ENCODE measurements at places on chromosomes 2 and 18.

GRCh38 chr2:64052463-64053241 lies 33.4 kb upstream of the VPS54 start:
- no peak for DNase-seq

- no peak for DNase-seq
Measured at GRCh38 chr18:61531182-61531581, 198.0 kb downstream of the CDH20 start.

DNA sequence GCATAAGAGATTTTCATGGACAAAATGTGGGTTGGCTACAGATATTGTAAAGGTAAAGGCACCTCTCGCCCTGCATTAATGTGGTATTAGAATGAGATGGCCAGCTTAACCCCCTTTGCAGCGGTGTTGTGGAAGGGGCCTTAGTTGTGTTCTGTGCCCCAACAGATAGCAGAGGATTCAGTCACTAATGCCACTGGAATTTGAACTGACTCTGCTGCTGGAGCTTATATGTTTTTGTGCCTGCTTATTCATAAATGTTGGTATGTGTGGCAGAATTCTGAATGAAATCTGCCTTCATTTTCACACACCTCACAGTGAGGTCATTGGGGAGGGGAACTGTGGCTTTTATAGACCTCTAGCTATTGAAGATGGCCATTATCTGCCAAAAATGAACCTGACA lies 90.7 kb upstream of the ITGA6 start:
- no peak for DNase-seq

DNA sequence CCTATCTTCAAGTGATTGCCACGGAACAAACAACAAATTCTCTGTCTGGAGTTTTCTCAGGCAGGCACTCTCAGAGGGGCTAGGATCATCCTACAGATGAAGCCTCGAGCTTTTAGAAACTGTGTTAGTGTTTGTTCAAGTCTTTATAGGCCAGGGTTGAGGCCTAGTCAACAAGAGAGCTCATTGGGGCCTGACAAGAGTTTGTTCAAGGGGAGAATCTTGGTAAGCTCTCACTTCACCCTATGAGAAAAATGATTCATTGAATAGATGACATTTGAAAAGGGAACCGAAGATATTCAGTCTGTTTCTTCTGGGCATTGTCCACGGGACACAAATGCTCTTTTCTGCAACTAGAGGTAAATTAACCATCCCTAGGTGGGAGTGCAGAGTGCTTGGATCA lies 476.9 kb downstream of the PTPRM start:
- no peak for DNase-seq

GRCh38 chr2:238793306-238793705 lies 54.6 kb upstream of the TWIST2 start:
- DNase-seq: no peak

DNA sequence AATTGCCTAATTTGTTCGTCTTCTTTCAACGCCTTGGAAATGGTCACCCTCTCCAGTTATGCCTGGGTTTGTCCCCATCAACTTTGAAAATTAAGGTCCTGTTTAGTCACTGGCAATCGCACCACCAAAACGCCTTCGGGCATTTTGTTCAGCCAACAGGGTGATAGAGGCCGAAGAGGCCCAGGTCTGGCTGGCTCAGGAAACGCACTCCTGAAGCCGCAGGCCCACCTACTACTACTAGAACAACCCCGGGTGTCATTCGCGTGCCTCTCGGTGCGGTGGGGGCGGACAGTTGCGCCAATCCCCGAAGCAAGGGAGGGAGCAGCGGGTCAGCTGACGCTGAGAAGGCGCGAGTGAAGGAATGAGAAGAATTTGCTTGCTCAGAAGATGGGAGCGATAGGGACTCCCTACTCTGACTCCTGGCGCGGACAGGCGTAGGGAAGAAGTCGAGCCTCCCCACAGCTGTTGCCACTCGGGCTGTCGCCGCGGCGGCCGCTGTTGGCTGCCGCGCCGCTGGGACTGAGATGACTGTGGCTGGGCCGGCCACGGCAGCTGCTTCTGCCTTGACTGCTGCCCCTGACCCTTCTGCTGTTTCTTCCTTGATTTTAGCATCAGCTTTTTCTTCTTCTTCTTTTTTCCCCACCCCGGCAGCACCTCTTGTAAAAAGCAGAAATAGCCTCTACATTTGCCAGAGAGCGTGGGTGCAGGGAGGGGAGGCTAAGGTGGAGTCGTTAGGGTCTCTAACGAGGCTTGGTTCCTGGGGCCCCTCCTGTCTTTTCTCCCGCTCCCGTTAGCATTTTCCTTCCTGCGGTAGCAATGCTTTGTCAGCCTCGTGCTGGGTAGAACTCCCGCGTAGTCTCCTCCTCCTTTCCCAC lies 387.6 kb downstream of the FIGN start:
- no peak for DNase-seq

DNA sequence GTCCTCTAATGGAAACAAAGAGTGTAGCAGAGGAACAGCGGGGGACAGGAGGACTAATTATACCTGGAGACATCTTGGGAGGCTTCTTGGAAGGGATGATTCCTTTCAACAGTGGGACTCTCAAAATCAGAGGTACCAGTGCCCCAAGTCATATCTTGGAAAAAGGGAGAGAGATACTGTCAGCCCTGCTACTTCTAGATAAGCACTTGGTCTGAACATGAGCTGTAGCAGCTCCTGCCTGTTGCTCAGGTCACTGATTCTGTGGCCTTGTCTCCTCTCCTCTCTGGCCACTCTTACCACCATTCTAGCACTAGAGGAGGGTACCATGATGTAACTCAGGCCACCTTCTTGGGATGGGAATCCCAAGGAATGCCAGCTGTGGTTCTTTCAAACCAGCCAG lies 54.5 kb downstream of the MFSD6 start:
- DNase-seq: peak; percentile 71

GRCh38 chr2:95333056-95333455 lies 35.9 kb downstream of the KCNIP3 start:
- no peak for DNase-seq

- no peak for DNase-seq
Measured at GRCh38 chr2:33204945-33205344, 258.2 kb downstream of the LTBP1 start.

- no peak for DNase-seq
Measured at GRCh38 chr2:164456619-164457018, 164.7 kb downstream of the GRB14 start.

DNA sequence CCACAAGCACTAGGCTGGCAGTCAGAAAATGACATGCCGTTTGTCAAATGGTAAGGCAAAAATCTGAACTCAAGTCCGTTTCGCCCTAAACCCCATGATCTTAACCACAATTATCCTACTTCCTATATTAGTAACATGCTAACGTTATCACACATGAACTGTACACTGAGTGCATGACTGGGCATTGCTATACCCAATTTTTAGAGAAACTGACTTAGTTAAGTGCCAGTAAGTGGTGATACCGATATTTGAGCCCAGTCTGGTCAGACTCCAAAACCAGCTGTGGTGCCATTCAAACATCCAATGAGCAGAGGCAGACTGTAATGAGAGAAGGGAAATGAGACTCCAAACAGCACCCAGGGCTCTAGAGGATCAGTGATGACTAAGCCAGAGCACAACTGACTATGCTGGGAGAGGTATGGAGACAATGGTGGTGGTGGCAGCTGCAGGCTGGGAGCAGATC lies 311.7 kb upstream of the PKDCC start:
- DNase-seq: peak; percentile 43

DNA sequence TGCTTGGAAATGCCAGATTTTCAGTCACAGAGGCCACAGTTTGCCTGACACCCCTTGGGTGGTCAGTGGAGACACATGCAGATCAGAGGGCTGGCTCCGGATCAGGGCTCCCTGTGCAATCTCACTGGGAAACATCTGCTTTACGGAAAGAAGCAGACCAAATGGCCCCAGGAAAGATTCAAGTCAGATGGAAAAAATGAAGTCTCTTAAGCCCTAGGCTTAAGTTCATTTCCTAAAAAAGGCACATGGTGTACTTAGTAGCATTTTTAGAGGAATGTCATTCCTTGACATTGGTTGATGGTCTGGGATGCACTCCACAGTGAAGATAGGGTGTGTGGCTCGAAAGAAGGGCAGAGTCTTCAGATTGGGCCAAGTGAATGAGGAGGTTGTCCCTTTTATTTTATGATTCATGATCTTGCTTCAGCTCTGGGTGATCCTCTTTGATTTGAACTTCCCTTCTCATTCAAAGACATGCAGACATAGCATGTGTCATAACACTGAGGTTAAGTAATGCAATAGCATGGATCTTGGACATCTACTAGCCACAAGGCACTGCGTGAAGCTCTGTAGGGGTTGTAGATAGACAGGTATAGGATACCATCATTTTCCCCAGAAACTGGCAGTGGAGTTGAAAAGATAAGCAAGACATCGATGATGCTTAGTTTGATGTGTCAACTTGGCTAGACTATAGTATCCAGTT lies 56.5 kb downstream of the KCNE4 start:
- no peak for DNase-seq

All from hematopoietic multipotent progenitor cell treated with erythropoietin and hydrocortisone succinate and interleukin-3 and kit ligand, for 8 days (in vitro differentiated cells).